ENCODE measurements at places on chromosomes 16 and 17.

GRCh38 chr16:78955206-78955605 lies 645.3 kb downstream of the MAF start:
- DNase-seq, result no peak

- no peak for DNase-seq
Measured at GRCh38 chr16:65388592-65388991, 266.7 kb upstream of the CDH11 start.

DNA sequence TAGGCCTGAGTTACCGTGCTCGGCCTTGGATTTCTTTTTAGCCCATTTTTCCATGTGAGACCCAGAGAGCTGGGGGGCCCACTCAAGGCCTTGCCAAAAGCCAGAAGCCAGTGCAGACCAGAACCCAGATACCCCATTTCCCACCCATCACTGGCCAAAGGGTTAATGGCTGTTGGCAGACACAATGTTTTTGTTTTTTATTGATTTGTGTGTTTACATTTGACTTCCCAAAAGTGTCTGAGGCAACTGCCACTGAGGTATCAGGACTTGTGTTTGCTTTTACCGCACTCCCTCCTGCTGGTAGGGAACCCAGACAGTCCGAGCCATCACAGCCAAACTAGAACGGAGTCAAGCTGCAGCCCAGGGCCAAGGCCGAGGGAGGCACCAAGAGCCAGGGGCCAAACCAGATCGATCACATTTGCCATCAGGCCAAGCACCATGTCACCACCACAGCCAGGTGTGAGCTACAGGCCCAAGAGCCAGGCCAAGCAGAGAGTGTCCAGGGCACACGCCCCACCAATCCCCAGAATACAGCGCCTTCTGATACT lies 7.7 kb upstream of the TNFSF12 start:
- no peak for DNase-seq

DNA sequence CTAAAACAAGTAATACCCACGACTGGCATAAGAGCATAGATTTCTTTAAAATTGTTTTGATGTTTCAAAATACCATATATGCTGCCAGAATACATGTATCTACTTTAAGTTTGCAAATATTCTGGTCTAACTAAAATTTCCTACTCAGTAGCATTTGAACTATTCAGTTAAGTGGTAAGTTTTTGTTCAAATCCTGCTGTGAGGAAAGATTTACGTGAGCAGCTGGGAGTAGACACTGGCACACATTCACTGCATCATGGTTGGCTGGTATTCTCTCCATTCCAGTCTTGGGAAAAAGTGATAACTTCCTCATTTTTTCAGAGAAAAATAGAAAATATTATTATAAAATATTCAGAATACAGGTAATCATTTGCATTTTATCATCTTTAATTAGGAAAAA lies 133.6 kb downstream of the SKAP1 start:
- no peak for DNase-seq

DNA sequence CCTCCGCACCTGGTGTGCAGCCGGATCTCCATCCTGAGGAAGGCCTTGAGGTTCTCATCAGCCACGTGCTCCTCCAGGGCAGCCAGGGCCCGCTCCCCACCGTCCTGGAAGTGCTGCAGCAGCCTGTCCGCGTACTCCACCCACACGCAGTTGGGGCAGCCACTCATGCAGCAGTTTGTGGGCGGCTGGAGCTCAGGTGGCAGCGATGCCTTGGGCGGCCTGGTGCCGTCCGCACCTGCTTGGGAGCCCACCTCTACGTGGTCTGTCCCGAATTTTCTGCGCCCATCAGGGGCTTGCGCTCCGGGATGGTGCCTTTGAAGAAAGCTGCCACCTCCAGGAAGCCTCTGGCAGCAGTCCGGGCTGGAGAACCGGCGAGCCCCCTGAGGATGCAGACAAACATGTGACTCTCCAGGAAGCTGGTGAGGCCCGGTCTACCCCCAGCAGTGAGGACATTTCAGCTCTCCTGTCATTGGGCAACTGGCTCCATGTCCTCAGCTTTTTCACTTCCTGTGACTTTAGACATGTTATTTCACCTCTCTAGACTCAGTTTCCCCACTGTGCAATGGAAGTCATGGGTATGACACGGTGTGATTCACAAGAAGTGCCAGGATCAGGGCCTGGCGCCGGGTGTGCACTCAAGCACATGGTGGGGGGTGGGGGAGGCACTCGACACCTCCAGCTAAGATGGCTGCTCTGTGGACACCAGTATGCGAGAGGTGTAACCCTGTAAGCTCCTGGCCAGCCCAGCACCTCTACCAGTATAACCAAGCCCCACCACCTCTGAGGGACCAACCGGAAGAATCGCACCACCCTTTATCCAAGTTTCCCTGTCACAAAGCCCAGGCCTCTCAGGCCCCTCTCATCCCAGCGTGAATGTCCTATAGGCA lies 957 bp downstream of the OXLD1 start:
- DNase-seq, result no peak

DNA sequence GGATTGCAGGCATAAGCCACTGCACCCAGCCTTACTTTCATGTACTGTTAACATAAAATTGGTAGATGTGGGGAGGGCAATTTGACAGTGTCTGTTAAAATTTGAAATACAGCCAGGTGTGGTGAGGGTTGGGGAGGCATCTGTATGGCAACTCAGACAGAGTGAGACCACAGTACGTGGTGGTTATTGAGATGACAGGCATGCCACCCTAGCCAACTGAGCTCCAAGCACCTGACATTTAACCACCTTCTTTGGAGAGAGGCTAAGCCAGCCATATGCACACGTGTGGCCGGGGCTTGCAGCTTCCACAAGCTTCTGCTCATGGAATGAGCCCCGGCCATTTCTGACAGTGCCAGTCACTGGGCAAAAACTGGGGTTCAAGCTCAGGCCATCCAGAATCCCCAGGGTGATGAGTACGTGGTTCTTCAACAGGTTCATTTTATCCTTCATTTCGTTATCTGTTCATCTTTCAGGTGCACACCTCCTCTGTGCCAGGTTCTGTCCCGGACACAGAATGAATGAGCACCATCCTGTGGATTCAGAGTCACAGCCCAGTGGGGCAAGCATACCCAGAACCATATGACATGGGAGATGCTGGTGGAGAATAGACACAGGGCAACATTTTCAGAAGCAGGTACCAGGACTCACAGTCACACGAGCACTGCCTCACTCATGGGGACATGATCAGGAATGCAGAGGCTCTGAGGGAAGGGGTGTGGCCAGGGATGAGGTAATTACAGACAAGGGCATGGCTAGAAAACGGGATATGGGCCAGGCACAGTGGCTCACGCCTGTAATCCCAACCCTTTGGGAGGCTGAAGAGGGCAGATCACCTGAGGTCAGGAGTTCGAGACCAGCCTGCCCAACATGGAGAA lies 36.2 kb downstream of the C16orf82 start:
- DNase-seq, result no peak

DNA sequence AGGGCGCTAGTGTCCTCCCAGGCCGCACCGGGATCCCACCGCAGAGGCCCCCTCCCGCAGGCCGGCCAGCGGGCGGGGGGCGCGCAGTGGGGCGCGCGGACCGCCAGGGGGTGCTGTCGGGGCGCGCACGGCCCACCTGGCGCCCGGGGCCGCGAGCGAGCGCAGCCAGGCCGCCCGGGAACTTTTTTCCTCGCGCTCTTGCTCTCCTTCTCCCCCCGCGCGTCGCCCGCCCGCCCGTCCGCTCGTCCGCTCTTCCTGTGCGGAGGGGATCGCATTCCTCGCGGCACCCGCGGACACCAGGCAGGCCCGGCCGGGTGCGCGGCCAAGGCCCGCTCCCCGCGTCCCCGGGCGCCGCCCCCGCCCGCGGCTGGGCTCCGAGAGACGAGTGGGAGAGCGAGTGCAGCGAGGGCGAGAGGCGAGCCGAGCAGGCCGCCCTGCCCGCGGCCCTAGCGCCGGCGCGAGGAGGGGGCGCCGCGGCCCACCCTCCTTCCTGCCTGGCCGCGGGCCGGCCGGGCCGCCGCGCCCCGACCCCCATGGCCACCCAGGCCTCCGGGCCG lies at the start of gene RAI1:
Gene RAI1 (plus strand): TSS at position 272 of the 557 bp plus-strand sequence. CDS start 111,491 bp downstream, outside the sequence.
- DNase-seq, result peak; percentile 80

DNA sequence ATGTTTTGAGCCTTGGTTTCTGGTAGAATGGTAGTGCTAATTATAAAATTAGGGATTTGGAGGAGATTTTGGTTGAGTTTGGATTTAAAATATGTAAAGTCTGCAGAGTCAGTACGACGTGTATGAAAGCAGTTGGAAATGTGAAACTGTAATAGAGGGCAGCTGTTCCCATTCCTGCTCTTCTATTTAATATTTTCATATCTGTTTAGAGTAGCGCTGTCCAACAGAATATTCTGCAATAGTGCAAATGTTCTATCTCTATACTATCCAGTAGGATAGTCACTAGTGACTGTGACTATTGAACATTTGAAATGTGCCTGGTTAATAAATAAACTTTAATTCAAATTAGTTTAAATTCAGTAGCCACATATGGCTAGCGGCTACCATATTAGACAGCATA lies 443.4 kb upstream of the SOX9 start:
- DNase-seq, result no peak

- DNase-seq, result peak; percentile 42
Measured at GRCh38 chr17:19237389-19238166, 412 bp downstream of the EPN2 start.

GRCh38 chr17:72137161-72137560 lies 16.3 kb downstream of the SOX9 start:
- no peak for DNase-seq

DNA sequence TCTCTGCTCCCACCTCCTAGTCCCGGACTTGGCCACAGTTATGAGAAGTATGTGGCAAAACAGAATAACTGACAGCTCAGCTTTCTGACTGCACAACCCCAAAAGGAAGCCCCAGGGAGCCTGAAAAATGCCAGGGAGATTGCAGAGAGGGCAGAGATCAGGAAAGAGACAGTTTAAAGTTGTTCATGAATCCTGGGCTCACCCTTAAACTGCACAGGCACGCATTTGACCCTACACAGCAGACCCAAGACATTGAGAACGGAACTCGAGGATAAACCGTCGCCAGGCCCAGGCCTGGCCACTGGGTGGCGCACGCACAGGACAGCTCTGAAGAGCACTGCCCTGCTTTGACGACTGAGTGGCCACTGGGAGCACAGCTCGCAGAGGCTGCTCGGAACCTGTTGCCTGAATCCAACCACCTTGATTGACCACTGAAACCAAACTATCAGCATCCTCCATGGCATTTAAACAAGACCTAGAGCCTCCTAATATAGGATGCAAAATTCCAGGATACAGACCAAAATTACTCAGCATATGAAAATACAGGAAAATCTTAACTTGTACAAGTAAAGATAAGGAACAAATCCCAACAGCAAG lies 114.0 kb downstream of the C16orf95 start:
- peak; percentile 60 for DNase-seq

DNA sequence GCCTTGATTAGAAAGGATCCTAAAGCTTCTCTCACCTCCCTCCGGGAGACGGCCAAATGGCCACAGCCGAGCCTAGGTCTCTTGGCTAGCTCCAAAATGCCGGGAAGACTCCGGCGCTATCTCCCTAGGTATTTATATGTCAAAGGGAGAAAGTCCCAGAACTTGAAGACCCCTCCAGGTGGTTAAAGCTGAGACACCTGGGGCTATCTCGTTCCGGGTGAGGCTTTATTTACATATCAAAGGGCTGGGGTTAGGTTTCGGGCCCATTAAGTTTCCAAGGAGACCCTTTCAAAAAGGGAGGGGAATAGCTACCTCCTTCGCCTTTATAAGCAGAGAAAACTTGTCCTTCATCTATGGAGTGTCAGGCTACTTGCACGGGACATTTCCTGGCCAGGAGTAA lies 70.9 kb upstream of the KIFC3 start:
- DNase-seq, result no peak

DNA sequence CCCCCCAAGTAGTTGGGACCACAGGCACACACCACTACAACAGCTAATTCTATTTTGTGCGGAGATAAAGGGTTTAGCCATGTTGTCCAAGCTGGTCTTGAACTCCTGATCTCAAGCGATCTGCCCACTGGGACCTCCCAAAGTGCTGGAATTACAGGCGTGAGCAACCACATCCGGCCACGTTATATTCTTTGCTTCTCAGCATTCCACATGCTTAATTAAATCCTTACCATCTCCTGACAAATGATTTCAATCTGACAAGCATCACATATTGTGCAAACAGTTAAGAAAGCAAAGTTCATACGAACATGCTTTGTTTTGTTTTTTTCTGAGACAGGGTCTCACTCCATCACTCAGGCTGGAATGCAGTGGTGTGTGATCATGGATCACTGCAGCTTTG lies 18.2 kb downstream of the HIGD1B start:
- DNase-seq, result no peak

DNA sequence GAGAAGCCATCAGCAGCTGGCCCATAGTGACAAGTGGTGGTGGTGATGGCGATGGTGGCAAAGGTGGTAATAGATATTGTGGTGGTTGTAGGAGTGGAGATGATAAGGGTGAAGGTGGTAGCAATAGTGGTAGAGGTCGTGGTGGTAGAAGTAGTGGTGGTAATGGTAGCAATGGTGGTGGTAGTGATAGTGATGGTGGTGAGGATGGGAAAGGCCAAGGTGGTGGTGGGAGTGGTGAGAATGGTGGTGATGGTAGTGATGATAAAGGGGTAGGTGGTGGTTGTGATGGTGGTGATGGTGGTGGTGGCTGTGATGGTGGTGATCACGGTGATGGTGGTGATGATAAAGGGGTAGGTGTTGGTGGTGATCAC lies 13.1 kb downstream of the CDH5 start:
- no peak for DNase-seq

GRCh38 chr17:16488186-16488967 lies 3.6 kb downstream of the LRRC75A start:
- DNase-seq, result no peak

DNA sequence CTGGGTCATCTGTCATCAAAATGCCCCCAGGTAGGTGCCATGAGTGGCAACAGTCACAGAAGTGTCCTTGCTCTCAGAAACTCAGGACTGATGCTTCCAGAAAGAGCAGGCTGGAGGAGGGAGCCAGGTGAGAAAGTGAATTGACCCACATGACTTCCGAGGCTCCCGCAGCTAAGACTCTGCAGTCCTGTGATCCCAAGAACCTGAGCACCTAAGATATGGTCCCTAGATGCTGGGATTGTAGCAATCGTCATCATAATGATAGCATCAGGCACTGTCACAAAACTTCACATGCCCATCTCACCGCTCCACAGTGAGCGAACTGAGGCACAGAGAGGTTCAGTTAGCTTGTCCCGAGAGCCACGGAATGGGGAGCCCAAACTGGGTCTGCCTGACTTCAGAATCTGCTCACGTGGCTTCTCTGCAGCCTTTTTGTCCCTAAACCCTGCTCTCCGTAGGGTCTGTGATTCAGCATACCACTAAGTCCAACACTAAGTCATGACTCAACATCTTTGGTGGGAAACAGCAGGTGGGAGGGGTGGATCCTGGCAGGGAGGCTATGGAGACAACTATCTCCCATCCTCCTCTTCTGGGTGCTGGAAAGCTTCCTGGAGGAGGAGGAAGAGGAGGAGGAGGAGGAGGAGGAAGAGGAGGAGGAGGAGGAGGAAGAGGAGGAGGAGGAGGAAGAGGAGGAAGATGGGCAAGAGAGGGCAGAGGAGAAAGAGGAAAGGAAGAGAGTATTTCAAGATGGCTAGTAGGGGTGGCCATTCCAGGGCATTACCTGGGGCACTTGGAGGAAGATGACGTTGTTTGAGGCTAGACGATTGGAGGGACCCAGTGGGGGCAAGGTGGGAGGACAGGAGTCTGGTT lies 55.5 kb upstream of the DLX4 start:
- no peak for DNase-seq

GRCh38 chr17:15220785-15221184 lies 44.3 kb downstream of the PMP22 start:
- no peak for DNase-seq

GRCh38 chr17:37718324-37719048 lies 26.4 kb downstream of the HNF1B start:
- DNase-seq, result no peak

GRCh38 chr17:42843358-42843934 lies 934 bp upstream of the AOC2 start:
- peak; percentile 57 for DNase-seq

- peak; percentile 20 for DNase-seq
Measured at GRCh38 chr16:76639685-76640289, 362.6 kb downstream of the CNTNAP4 start.
